ENCODE measurements at places on chromosomes 5 and 9.
A peak's percentile ranks its signal among the peaks of the same experiment; 100 is the strongest.

DNA sequence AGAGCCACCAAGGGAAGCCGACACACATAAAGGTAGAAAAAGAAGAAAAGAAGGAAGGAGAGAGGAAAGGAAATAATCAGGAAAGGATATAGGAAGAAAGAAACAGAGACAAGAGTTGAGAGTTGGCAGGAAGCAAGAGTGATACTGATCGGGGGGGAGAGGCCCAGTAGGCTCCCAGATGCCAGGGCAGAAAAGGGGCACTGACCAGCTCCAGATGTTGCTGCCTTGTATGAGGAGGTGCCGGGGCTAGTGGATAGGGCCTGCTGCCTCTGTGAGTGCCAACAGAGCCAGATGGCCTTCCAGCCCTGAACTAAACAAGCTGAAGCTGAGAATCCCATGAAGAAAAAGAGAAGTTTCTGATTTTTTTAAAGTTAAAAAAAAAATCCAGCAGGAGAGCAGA is 82.0 kb upstream of the TRIM32 start:
- DNase-seq: no peak

- no peak for DNase-seq
Observed at GRCh38 chr9:123541411-123541810, 185.4 kb downstream of the CRB2 start.

- DNase-seq: no peak
Observed at GRCh38 chr9:94919376-94920098, 193.0 kb downstream of the AOPEP start.

DNA sequence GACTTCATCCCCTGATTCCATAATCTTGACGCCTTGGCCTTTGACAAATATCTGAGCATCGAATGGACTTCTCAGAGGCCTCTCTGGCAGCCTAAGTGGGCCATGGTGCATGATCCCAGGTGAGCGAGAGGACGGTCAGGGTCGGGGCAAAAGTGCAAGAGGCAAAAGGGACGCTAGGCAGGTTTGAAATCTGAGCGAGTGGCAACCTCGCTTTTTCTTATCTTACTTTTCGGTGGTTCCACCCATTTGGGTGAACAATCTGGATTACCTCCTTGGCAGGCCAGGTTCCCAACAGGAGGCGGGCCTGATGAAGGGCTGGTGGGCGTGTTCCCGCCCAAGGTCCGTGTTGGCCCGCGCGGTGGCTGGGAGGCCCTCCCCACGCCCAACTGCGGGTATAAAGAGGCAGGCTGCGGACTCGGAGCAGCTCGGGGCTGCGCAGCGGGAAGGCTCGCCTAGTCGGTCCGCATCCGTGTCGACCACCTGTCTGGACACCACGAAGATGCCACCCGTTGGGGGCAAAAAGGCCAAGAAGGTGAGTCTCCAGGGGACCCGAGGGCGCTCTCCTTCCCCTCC is at the start of gene BHMT:
Gene BHMT (plus strand): TSS at position 423 of the 573 bp plus-strand sequence. CDS start 77 bp downstream, at position 500.
- DNase-seq: no peak

- no peak for DNase-seq
Observed at GRCh38 chr5:104734046-104734445, 1171.5 kb upstream of the NUDT12 start.

DNA sequence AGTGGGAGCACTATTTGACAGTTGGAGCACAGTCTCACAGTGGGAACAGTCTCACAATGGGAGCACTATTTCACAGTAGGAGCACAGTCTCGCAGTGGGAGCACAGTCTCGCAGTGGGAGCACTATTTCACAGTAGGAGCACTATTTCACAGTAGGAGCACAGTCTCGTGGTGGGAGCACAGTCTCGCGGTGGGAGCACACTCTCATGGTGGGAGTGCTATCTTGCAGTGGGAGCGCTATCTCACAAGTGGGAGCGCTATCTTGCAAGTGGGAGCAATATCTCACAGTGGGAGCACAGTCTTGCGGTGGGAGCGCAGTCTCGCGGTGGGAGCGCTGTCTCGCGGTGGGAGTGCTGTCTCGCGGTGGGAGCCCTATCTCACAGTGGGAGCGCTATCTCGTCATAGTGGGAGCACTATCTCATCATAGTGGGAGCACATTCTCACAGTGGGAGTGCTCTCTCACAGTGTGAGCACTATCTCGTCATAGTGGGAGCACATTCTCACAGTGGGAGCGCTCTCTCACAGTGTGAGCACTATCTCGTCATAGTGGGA is 56.1 kb downstream of the MED10 start:
- no peak for DNase-seq

DNA sequence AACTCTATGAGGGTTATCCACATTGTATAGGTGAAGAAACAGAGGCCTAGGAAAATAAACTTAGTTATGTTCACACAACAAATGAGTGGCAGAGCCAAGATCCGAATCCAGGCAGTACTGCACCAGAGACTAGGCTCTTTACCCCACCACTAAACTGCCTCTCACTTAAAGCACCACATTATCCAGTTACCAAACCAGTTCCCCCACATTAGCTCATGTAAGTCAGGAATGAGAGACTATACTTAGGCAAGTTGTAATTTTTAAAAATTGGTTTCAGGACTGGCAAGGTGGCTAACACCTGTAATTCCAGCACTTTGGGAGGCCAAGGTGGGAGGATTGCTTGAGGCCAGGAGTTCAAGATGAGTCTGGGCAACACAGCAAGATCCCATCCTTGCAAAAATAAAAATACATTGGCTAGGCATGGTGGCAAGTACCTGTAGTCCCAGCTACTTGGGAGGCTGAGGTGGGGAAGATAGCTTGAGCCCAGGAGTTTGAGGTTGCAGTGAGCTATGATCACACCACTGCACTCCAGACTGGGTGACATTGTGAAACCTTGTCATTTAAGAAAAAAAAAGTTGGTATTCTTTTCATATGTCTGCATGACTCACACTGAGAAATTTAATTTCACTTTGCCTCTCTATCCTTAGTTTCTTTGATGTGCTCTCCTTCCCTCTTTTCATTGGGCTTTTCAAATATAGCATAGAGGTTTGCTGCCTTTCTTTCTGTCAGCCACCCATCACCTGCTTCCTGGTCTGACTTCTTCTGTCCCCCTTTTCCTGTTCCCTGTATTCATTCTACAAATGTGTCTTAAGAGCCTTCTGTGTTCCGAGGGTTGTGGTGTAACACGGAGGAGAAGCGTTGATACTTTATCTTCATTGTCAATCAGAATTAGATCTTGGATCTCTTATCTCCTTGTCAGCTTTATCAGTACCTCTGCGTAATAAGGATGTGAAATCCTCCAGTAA is 64.7 kb downstream of the ERMP1 start:
- DNase-seq: no peak

GRCh38 chr9:36154331-36154952 is 14.7 kb upstream of the CCIN start:
- DNase-seq: no peak

DNA sequence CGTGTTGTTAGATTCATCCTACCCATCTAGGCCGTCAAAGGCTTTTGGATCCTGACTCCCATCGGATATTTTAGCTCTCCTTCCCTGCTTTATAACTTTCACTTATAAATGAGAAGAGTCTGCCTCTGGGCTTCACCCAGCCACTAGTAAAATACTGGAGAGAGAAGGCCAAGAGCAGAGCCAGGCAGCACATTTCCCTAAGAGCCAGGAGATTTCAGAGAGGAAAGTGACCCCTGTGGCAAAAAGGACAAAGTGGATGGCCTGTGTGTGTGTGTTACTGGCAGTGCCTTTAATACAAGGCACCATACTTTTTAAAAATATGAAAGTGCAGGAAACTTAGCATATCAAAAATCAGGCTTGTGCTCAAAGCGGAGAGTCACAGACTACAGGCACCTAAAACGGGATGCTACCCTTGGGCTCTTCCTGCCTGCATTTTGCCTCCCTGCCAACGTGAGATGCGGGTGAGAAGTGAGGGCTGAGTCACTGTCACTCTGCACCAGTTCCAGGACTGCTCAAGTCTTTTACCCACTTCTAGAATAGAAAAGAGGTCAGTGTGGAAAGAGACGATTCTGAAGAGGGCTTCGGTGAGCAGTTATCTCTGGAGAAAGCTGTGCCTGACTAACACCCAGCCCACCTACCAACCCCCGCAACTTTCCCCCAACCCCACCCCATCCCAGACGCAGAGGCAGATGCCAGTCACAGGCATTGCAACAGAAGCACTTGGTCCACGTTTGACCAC is 15.9 kb downstream of the NFIL3 start:
- DNase-seq: no peak

- no peak for DNase-seq
Observed at GRCh38 chr9:137194388-137194787, 5.9 kb downstream of the SSNA1 start.

DNA sequence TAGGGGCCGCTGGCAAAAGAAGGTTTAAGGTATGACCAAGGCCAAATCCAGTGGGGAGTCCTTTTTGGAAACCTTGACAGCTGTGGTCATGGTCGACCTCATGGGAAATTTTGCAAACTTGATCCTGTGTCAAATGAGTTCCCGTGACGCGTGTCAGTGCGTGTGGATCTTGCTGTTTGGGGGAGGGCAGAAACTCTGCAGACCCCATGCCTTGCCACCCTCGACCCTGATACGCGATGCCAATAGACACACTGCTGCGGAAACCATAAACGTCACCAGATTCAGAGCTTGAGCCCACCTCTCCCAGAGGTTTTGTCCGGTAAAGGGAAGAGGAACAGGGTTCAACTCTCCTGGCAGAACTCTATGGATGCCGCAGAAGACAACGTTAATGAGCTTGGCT is 104.7 kb downstream of the ADAMTS2 start:
- DNase-seq: no peak

DNA sequence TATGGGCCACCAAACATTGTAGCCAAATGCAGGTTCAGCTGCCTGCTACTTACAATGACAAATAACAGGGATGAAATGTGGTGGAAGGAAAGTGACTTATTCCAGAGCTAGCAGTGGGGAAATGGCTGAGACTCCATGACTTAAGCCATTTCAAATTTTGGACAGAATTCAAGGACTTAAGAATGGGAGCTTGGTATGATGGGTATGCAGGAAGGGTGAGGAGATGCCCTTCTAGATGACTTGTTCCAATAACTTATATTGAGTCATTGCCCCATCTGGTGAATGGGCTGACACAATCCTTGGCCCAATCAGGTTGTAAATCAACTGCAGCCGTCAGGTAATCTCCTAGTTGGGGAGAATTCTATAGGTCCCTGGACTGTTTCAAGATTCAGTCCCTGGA is 230.7 kb upstream of the SGCD start:
- DNase-seq: no peak

DNA sequence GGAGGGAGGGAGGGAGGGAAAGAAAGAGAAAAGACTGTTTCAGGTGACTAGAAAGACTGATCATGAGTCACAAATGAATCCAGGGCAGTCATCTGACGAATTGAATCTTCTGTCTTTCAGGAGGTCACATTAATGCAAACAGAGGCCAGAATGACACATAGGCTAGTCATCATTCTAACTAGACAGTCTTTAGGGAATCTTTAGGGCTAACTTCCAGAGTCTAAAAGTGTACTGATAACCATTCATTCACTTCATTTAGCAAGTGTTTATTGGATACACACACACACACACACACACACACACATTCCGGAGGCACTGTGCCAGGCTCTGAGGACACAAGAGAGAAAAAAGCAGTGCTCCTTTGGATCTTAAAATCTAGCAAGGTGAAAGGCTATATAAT is 156.7 kb downstream of the EBF1 start:
- DNase-seq: peak; percentile 82

DNA sequence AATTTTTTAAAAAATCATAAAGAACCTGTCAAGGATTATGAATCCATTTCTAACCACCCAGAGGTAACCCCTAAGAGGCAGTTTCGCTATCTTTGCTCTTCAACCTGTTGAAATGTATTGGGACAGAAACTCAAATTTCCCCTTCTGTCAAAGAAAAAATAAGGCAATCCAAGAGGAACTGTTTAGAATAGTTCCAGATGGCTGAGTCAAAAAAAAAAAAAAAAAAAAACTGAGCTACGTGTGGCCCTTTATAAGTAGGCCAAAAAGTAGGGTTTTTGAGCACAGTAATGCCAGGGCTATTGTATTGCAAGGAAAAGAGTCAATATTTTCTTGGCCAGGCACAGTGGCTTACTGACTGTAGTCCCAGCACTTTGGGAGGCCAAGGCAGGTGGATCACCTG is 94.9 kb downstream of the RAD23B start:
- DNase-seq: no peak

- peak; percentile 99 for DNase-seq
Observed at GRCh38 chr9:88537761-88538091, 2.7 kb downstream of the NXNL2 start.

GRCh38 chr5:114327987-114328386 is 33.9 kb upstream of the KCNN2 start:
- DNase-seq: no peak

DNA sequence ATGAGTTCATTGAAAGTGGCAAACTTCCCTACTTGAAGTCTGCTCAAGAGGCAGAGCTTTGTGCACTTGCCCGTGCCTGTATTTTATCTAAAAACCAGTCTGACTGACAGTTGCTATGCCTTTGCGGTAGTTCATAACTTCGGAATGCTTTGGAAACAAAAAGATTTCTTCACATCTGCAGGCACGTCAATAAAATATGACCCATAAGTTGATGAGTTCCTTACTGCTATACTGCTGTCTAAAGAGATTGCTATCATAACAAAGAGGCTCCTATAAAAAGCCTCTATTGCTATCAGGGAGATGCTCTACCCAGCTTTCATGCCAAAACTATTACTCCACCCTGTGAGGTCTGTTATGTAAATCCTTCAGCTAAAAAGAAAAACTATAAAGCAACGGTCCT is 25.4 kb upstream of the RNF20 start:
- DNase-seq: no peak

DNA sequence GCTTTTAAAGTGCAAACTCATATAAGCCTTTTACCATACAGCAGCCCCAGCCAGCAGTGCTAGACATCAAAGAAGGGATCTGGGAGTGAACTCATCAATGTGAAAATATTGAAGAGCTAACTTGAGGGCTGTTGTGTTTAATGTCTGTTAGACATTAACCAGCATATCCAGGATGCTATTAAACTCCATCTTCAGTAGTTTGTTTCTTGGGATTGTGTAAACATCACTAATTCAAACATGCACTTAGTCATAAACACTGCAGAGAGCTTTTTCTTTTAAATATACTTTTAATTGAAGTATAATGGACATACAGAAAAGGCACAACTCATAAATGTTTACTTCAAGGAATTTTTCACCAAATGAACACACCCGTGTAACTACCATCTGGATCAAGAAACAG is 81.8 kb downstream of the TMEM252 start:
- no peak for DNase-seq
